Activated T-cell treated with anti-CD3 and anti-CD28 coated beads for 48 hours (primary cell): ENCODE measurements at places on chromosomes 6 and 20.

DNA sequence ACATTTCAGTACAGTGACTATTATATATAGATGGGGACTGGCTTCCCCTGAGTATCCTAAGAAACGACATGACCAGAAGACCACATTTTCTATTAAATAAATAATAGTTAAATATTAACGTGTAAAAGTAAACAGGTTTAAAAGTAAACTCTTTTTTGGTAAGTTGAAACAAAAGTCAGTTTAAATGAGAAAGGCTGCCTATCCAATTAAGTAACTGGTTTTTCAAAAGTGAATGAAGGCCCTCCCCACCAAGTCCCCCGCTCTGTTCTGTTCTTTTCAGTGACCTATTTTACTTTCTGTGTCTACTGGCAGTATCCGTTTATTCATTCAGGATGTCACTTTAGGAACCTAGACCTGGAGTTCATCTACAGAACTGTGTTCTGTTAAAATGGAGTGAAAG lies 32.0 kb downstream of the QKI start:
- no peak for DNase-seq

- no peak for DNase-seq
Observed at GRCh38 chr6:143506620-143507019, 4.9 kb downstream of the FUCA2 start.

DNA sequence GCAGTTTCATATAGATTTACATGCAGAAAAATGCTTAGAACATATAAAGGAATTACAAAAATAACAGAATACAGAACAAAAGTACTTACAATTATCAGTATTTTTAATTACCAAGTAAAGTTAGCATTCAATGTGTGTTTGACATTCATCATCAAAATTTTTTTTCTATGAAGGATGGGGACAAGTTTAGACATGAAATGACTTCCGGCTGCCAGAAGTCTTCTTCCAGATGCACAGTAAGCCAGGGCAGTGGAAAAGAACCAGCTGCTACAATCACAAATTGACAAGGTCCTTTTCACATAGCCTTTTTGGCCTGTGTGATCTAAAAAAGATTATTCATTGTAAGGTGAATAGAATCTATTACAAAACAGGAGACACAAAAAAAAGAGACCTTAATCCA lies 73.8 kb downstream of the HUS1B start:
- DNase-seq, result no peak

GRCh38 chr6:42075159-42075838 lies 25.0 kb downstream of the TAF8 start:
- DNase-seq, result peak; percentile 51

GRCh38 chr20:54188132-54188849 lies 14.5 kb upstream of the CYP24A1 start:
- no peak for DNase-seq

DNA sequence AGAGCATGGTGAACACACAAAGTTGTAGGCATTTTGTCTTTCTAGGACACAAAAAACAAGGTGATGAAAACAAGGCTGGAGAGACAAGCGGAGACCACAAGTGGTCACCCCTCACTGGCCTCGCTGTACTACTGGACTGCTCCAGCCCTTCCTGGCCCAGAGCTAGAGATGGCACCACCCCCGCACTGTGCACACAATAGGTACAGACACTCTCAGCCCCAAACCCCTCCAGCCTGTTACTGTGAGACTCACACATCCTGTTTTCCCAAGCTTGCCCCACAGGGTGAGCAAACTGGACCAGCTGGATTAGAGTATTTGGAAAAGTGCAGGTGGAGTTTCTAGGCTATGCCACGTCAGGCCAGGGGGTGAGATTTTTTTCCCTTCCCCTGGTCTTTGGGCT lies 8.4 kb upstream of the ZSWIM1 start:
- no peak for DNase-seq

- no peak for DNase-seq
Observed at GRCh38 chr20:4549711-4550259, 171.9 kb upstream of the PRND start.

GRCh38 chr6:150528648-150529285 lies 70.9 kb upstream of the PLEKHG1 start:
- DNase-seq, result no peak

DNA sequence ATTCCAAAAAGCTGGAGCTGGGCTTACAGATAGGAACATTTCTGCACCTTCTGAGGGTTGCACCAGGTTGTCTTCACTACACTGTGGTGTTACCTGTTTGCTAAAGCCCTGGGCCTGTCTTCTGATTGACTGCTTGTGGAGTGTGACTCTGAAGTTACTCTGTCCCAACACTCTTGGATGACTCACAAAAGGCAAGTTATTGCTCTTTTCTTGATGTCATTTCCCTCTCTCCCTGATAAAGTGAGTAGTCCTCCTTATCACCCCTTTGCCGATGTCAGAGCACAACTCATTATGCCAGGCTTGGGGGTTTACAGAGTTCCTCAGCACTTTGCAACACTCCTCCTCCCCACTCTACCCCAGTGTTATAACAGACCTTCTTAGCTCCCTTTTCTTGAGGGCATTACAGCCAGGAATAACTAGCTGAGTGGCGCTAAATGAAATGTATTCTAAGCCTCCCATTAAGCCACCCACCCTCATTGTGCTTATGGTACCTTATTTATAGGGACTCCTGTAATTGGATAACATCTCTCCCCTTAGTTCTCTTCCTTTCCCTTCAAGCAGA lies 36.1 kb upstream of the NKX2-4 start:
- no peak for DNase-seq

DNA sequence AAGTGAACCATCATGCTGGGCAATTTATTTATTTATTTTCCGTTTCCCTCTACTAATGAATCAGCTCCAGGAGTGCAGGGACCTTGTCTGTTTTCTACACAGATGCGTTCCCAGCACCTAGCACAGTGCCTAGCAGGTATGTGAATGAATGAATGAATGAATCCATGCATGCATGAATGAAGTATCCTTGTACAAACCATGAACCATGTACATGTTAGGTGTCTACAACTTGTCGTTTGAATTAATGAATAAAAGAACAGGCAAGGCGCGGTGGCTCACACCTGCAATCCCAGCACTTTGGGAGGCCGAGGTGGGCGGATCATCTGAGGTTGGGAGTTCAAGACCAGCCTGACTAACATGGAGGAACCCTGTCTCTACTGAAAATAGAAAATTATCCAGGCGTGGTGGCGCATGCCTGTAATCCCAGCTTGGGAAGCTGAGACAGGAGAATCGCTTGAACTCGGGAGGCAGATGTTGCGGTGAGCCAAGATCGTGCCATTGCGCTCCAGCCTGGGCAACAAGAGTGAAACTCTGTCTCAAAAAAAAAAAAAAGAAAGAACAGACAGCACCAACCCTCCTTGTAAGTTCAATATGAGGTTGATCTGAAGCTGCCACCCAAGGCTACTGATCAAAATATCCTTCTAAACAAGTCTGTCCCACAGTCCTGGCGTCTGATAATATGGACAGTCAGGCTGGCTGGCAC lies 27.3 kb upstream of the SLC9A8 start:
- no peak for DNase-seq

- DNase-seq, result no peak
Observed at GRCh38 chr20:62511915-62512610, 36.3 kb upstream of the GATA5 start.

- DNase-seq, result no peak
Observed at GRCh38 chr6:130140084-130140483, 82.7 kb downstream of the SAMD3 start.

GRCh38 chr6:104896914-104897313 lies 37.2 kb upstream of the HACE1 start:
- DNase-seq, result no peak

- no peak for DNase-seq
Observed at GRCh38 chr6:85971238-85971637, 328.6 kb upstream of the SYNCRIP start.

GRCh38 chr6:132973514-132973993 lies 159.2 kb downstream of the RPS12 start:
- DNase-seq, result no peak

GRCh38 chr20:62674370-62674769 lies 32.1 kb downstream of the SLCO4A1 start:
- DNase-seq, result no peak

GRCh38 chr20:63083831-63084562 lies 77.2 kb upstream of the BHLHE23 start:
- DNase-seq, result no peak

- no peak for DNase-seq
Observed at GRCh38 chr6:141452354-141452686, 680.4 kb upstream of the GJE1 start.

DNA sequence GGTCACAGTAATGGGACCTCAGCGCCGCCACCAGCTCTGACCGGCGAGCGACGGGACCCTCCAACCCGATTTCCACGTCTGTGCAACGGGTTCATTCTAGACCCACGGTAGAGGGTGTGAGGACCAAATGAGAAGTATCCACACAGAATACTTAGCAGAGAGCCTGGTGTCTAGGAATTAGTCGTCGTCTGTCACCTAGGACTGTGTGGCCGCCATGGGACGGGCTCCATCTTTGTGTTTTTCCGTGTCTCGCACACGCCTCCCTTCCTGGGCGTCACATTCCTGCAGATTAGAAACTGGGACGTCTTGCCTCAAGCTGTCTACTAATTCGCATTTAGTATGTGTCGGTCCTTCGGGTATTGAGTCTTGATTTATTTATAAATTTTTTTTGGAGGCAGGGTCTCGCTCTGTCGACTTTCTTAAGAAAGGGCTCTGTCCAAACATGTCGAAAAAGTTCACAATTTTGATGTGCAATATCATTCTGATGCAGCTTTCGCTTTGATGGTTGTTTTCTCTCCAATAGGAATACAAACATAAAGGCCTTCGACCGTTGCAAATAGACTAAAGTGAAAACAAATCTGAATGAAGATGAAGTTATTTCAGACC lies 563 bp downstream of the MGME1 start:
- no peak for DNase-seq

DNA sequence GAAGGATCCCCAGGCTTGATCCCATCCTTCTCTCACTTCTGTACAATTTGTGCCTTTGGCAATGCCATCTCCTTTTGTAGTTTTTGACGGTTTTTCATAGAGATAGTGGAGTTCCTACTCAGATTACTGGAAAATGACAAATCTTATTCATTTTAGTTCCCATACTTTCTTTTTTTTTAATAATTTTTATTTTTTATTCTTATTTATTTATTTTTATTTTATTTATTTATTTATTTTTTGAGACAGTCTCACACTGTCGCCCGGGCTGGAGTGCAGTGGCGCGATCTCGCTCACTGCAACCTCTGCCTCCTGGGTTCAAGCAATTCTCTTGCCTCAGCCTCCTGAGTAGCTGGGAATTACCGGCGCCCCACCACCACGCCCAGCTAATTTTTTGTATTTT lies 4.3 kb upstream of the GABBR1 start:
- no peak for DNase-seq

DNA sequence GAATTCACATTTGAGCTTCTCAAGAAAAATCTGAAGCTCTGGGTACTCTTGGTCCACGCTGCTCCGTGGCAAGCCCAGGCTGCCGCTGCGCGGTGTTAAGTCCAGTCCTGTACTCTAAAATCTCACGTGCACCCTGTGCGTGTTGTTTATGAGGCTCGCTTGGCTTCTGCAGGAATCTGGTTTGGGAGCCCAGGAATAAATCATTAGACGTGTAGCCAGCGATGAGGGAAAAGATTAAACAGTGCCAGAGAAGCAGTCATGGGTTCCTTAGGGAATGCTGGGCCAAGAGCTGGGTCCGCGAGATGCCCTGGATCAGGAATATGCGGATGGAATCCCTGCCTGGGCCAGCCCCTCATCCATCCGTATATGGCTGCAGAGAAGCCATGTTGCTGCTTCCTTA lies 87.3 kb downstream of the KCNB1 start:
- no peak for DNase-seq

GRCh38 chr6:53436526-53437303 lies 88.0 kb upstream of the ELOVL5 start:
- no peak for DNase-seq

DNA sequence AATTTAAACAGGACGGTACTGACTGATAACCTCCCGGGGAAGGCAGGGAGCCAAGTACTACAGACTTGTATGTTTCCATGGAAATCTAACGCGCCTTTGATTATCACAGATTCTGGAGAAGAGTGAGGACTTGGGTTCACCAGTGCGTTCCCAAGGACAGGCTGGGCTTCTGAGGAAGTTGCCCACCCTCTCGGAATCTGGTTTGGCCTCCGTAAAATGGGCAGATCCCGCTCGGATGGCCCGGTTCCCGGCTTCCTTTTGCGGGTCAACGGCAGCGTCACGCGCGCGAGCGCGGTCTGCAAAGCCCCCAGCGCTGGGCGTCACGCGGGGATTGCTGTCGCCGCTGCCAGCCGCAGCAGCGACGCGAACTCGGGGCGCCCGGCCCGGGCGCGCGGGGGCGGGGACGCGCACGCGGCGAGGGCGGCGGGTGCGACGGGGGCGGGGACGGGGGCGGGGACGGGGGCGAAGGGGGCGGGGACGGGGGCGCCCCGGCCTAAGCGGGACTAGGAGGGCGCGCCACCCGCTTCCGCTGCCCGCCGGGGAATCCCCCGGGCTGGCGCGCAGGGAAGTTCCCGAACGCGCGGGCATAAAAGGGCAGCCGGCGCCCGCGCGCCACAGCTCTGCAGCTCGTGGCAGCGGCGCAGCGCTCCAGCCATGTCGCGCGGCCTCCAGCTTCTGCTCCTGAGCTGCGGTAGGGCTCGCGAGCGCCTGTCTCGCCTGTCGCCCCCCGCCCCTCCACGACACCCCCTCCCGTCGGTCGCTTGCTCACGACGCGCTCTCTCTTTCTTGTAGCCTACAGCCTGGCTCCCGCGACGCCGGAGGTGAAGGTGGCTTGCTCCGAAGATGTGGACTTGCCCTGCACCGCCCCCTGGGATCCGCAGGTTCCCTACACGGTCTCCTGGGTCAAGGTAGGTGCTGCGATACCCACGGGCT lies at the start of gene CD83:
Gene CD83 (plus strand): TSS at position 615 of the 933 bp plus-strand sequence. CDS start 40 bp downstream, at position 655.
- peak; percentile 74 for DNase-seq

- no peak for DNase-seq
Observed at GRCh38 chr6:1792989-1793388, 183.3 kb downstream of the FOXC1 start.

DNA sequence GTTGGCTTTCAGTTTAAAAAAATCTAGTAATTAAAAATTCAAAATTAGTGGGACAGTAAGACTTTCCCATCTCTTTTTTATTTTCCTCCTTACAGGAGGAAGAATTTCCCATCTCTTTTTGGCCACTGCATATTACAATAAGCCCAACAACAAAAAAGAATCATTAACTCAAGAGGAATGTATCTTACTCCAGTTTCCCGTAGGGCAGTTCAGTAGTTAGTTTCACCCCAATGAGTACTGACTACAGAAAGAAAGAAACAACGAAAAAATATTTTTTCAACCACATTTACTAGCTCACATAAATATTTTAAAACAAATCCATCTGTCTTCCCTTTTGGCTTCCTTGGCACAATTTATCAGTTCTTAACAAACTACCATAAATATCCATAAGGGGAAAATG lies 14.9 kb upstream of the BLOC1S5 start:
- DNase-seq, result no peak

DNA sequence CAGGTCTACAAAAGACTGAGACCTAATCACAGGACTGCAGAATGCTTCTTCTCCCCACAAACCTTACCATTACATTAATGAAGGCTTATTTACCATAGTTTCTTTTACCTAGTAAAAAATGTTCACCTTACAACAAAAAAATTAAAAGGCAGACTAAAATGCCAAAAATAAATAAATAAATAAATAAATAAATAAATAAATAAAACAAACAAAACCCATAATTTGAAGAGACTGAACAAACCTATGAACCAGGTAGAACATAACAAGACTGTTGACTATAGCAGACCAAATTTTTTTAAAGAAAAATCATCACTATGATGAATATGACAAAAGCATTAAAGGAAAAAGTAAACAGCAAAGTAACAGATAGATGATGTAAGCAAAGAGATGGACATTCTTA lies 946.3 kb downstream of the EPHA7 start:
- no peak for DNase-seq

- DNase-seq, result no peak
Observed at GRCh38 chr6:28979679-28980078, 25.4 kb downstream of the ZNF311 start.
